ENCODE measurements at places on chromosomes 13 and 19. TPM values are rescaled to one million over a fixed set of nuclear protein-coding genes. Genes with fewer than 3 reads are reported as not detected.
A peak's percentile ranks its signal among the peaks of the same experiment; 100 is the strongest.

DNA sequence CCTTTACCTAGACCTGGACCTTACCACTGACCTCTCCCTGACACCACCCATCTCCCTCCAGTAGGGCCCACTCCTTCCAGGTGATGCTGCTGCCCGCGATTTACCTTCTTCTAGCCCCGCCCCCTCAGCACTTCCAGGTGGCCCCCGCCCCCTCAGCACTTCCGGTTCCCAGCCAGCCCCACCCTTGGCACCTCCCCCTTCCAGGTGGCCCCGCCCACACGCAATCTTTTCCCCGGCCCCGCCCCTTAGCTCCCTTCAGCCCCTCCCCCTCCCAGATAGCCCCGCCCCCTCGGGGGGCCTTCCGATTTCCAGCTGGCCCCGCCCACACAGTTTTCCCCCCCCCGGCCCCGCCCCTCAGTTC is 586 bp downstream of the LIG1 start:
- DNase-seq, result peak; percentile 93

DNA sequence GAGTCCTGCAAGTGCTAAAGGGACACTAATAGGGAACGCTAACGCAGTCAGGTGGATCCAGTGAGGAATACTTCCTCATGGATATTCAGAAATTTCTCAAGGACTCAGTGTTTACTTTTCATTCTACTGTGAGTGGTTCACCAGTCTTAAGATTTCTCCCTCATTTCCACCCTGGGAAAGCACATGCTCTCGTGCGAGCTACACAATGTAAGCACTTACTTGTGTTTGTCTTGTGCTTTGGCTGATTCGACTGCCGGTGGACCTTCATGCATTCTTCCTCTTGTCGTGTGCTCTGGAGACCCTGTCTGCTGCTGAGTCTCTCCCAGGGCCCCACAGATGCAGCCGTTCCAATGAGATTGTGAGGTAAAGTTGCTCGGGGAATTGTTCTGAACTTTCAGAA is 180.1 kb downstream of the NUFIP1 start:
- DNase-seq, result no peak

DNA sequence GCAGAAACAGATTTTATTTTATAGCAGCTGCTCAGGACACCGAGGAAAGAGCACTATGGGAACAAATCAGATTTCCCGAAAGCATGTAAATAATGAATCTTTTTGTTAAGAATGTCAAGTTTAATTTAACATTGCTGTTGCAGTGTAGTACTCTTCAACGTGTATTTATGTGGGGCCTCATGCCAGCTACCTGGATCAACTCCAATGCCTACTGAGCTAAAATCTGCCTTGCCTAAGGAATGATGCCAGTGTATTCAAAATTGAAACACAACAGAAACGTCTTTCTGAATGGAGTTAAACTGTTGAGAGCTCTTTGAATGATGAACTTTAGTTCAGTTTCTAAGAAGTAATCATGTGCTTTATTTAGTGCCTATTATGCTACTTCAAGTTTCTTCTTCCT is 1379.8 kb upstream of the ATXN8OS start:
- DNase-seq, result no peak

GRCh38 chr19:8142513-8142900 is 6.9 kb downstream of the FBN3 start:
- no peak for DNase-seq

DNA sequence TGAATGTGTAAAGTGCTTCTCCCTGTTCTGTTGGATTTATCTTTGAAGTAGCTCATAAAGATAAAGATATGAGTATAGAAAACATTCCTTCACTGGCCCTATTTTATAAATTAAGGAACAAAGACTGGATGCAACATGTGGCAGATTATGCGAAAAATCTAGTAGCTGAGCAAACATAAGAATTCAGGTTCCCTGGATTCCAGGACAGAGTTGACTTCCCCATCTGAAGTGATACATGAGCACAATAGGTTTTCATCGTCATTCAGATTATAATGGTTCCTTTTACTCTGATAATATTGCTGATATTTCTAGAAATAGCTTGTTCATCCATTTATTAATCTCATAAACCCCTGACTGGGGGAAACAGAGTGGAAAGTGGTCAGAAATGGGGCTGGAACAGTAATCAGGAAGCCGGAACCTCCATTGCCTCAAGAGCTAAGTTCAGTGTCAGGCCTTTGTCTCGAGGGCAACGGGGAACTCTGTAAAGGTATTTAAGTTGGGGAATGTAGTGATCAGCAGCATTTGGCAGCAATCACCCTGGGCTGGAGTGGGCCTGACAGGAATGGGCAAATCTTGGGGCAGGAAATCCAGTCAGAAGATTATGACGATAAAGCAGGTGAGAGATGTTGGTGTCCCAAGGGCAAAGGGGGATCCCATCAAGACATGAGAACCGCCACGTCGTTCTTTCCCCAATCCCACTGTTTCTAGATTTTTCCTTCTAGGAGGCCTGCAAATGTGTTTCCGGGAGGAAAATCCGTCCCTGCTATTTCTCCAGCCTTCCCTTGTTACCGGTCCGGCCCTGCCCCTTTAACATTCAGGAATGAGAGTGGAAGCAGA is 232.5 kb upstream of the SERP2 start:
- DNase-seq, result no peak

GRCh38 chr13:54449922-54450321 is 1421.3 kb downstream of the OLFM4 start:
- no peak for DNase-seq

DNA sequence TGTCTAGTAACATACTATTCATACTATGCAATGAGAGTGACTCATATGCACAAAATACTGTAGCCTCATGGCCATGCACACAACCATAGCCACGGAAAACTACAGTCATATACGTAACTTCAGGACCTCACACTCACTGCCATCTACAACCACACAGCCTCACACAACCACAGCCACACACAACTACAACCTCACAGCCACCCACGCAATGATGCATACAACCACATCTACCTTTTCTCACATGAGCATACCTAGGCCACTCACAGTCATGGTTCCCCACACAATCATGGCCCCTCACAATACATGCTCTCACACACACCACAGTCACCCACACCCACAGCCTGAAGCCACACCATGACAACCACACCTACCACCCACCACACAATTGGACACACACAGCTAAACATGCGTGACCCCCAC is 8.7 kb upstream of the TNFSF14 start:
- DNase-seq, result no peak

GRCh38 chr19:53876651-53877224 is 5.3 kb upstream of the PRKCG start:
- DNase-seq, result no peak

- no peak for DNase-seq
Observed at GRCh38 chr19:32336259-32337083, 8.9 kb upstream of the ZNF507 start.

GRCh38 chr19:51327066-51328001 is 14.6 kb downstream of the VSIG10L start:
- DNase-seq, result peak; percentile 79

DNA sequence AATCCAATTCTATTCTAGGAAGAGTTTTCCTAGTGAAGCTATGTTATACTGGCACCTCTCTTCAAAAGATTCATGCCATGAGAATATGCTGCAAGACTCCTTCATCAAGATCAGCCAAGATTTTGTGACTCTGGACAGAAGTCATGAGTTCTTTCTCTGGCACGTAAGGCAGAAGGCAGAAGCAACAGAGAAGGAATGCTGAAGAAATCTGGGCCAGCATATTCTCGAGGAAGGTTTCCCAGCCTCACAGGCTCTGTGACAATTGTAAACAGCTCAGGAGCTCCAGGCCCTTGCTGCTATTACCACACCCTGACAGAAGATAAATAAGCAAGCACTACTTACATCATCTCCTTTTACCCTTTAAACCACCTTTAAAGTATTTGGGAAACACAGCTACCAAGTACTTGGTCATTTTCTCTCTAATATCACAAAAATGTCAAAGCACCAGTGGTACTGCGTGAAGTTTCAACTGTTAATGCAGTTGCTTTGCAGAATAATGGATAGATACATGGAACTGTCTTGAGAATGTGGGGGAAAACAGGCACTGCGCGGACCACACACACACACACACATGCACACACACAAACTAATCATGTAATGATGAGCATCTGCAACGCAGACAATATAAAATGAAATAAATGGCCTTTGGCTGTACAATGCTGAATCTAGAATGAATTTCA is 55.4 kb downstream of the INTS6 start:
- no peak for DNase-seq

DNA sequence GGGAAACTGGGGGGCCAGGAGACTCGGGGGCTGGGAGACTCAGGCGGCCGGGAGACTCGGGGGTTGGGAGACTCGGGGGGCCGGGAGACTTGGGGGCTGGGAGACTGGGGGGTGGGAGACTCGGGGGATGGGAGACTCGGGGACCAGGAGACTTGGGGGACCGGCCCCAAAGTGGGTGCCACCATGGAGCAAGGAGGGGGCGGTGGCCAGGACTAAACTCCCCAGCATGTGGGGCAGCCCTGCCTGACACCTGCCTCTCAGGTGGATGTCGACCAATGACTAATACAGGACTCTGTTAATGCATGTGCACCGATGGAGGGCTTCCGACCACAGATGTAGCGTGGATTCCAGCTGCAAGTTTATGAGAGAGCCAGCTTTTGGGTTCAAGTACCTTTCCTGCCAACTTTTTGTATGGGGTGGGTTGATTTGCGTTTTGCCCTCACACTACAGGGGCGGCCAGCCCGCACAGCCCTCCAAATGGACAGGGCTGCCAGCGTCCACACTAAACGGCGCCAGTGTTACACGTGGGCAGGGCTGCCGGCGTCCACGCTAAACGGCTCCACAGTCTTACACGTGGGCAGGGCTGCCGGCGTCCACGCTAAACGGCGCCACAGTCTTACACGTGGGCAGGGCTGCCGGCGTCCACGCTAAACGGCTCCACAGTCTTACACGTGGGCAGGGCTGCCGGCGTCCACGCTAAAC is 62.2 kb downstream of the RASA3 start:
- no peak for DNase-seq

DNA sequence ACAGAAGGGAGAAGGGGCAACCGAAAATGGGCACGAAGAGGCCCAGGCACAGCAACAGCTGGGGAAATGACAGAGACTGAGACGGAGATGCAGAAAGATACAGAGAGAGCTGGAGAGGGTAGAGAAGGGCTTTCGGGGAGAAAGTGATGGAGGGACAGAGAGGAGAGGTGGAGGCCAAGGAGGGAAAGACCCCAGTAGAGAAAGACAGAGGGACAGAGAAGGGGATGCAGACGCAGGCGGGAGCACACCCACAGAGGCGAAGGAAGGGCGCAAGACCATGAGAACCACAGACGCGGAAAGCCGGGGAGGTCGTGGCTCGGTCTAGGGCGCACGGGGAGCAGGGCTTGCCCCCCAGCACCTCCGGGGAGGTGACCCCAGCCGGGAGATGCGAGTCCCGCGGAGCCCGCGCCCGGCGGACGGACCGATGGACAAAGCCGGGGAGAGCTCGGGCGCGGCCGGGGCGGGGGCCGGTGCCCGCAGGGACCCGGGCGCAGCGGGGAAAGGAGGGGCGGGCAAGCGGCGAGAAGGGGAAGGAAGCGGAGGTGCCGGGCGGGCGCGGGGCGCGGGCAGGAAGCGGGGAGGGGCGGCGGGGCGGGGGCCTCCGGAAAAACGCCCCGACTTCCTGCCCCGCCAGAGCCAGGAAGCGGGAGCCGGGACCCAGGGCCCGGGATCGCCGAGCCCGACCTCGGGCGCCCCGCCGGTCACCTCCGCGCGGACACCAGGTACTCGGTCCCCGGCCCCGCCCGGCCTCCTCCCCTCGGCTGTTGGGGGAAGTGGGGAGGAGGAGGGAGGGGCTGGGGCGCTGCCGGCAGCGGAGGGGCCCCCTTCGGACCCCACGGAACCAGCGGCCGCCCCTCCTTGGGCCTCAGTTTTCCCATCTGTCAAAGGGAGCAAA is at the start of gene ARHGEF1:
TSS of gene ARHGEF1 (plus strand) at position 617 of the 895 bp plus-strand sequence. CDS start 4,899 bp downstream, outside the sequence.
- DNase-seq, result peak; percentile 56

- no peak for DNase-seq
Observed at GRCh38 chr13:104996022-104996421, 1539.4 kb downstream of the EFNB2 start.

DNA sequence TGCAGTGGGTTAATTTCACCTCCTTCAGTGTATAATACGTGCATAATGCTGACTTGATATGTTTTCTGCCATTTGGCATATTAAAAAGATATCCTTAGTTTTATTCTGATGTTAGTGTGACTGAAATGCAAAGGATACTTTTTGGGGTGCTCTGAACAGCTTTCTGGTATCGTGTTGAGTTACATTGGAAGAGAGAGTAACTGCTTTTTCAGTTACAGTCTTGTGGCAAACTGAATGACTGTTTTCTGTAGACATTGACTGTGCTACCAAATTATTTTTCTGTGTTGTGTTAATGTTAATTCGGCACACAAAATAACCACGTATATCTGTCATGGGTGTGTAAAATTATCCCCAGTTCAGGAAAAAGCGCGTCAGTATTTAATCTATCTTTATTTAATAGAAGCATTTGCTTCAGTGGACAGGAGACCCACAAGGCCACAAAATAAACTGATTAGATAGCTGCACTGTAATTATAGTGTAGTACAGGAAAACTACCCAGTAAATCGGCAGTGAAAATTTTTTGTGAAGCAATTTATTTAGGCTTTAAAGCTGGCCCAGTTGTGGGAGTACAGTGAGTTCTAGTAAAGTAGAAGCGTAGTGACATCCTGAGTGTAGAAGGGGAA is 2.5 kb downstream of the URI1 start:
- no peak for DNase-seq

DNA sequence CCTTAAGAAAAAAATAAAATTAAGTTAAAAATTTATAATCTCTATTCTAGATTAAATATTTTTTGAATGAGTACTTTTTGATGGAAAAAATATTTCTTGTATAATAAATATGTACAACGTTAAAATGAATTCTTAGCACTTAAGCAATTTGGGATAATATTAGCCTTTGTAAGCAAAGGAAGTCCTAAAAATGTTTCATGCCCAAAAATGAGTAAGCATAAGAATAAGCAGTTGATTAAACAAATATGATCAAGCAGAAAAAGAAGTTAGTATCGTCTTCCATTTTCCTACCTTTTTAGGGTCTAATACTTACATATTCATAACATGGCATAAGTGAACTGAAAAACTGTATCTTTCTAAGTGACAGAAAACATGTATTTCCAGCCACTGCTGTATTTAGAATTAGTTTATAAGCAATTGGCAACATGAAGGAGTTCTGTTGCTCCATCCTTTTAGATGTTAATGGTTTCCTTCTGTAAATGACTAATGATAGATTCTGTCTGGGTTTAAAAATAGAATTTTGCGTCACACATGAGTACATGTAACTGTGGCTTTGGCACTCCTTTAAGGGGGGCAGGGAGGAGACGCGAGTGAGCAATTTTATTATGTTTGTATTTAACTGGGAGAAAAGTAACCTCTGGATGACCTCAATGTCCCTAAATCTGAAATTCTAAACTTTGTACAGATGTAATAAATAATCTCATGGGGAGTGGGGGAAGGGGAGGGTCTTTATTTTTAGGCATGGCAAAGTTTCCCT is 237.4 kb downstream of the RGCC start:
- DNase-seq, result no peak

GRCh38 chr19:14300303-14300702 is 80.9 kb upstream of the ADGRE5 start:
- peak; percentile 59 for DNase-seq

GRCh38 chr19:8469613-8470368 is 25.0 kb downstream of the HNRNPM start:
- no peak for DNase-seq

DPF1 gene
- total RNA-seq, result 6.8 TPM

ZNF442 gene
- 2.4 TPM for total RNA-seq

KASH5 gene
- total RNA-seq, result 0.14 TPM

NCCRP1 gene
- 2.0 TPM for total RNA-seq

SRRM5 gene
- total RNA-seq, result 0.42 TPM

GDF15 gene
- 19.1 TPM for total RNA-seq

MAST3 gene
- 10.8 TPM for total RNA-seq

CABP5 gene
- total RNA-seq, result not detected

CD177 gene
- total RNA-seq, result 4.5 TPM

OR7C1 gene
- not detected for total RNA-seq
